NCI-H526 treated with DMSO at 0.1 percent for 48 hours (cell line): ENCODE measurements at places on chromosomes 12 and 14.

DNA sequence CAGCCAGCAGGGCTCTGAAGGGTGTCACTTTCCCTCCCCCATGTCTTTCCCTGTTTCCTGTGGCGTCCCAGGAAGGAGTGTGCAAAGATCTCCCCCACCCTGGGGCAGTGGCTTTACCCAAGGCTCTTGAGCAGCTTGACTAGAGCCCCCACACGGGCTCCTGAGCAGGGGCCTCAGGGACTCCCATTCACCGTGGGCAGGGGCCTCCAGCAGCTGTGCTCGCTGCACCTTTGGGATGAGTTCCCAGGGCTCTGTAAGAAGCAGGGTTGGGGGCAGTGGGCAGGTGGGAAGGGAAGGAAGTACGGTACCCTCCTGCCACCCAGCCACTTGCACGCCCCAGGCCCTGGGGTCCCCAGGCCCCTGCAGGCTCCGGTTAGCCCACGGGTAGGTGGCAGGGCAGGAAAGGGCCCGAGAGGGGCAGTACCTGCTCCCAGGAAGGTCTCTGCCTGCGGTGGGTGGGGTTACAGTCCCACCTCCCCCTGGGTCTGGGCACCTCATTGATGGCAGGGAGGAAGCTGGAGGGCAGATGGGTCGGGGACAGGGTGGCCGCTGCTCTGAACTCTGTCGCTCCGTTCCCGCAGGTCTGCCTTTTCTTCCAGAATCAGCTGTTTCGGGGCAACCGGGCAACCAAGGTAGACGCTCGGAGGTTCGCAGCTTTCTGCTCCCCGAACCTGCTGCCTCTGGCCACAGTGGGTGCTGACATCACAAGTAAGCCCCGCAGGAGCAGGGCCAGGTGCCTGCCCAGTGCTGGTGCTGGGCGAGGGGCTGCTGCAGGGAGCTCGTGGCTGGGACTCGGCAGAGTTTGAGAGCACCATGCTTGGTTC lies 13.0 kb downstream of the ASPG start:
- DNase-seq: no peak

- no peak for DNase-seq
These were observed 33.4 kb upstream of the BHLHE41 start for GRCh38 chr12:26158078-26158764.

DNA sequence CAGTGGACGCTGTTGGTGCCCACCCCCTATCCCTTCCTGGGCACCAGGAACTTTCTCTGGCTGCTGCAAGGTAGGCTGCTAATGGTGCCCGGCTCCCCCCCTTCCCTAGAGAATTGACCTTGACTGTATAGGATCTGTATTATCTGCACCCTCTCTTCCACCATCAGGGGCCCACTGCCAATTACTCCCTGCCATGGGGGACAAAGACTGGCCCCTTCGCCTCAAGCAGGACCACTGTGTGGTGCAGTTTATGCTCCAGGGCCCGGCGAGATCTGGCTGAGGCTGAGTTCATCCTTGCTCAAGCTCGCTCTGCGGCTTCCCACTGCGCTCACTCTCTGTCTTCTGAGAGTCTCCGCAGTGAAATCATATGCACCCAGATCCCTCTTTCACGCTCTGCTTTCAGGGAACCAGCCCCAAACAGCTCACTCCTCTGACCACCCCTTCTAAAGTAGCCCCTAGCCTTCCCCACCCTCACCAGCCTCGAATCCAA lies 95.2 kb downstream of the LGMN start:
- DNase-seq: no peak

DNA sequence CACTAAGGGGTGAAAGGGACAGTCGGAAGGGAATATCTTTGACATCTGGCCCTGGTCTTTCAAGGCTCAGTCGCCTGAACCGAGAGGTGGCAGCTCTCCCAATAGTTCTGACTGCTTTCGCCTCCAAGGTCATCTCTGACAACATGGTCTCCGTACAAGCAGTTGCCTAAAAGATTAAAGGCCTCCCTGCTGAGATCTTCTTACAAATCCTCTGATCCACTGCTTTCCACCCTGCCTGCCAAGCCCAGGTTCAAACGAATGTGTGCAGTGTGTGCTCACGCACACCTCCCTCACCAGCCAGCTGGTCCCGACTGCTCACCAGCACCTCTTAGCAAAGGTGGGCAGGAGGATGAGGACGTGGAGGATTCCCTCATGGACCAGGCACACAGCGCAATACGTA lies 10.4 kb downstream of the B4GALNT3 start:
- DNase-seq: no peak

DNA sequence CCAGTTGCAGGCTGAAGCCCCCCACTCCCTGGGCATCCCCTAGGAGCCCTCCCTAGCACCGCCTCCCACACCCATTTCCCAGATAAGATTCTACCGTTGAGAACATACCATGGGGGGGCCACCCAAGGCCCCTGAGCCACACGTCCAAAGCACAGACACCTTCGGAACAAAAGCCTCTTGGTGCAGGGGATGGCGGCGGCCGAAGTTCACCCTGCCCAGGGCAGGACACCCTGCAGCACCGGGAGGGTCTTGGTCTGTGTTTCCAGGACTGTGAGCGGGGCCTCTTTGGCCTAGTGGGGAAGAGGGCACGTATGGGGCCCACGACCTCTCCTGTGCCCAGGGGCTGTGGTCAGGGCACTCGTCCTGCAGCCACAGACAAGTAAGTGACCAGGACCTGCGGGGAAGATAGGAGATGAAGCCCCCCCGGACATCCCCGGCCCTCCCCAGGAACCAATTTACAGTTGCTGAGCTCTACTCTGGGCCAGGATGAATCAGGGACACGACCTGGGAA lies 154.3 kb upstream of the C14orf180 start:
- DNase-seq: no peak

GRCh38 chr12:91423693-91424050 lies 241.1 kb upstream of the DCN start:
- DNase-seq: no peak

DNA sequence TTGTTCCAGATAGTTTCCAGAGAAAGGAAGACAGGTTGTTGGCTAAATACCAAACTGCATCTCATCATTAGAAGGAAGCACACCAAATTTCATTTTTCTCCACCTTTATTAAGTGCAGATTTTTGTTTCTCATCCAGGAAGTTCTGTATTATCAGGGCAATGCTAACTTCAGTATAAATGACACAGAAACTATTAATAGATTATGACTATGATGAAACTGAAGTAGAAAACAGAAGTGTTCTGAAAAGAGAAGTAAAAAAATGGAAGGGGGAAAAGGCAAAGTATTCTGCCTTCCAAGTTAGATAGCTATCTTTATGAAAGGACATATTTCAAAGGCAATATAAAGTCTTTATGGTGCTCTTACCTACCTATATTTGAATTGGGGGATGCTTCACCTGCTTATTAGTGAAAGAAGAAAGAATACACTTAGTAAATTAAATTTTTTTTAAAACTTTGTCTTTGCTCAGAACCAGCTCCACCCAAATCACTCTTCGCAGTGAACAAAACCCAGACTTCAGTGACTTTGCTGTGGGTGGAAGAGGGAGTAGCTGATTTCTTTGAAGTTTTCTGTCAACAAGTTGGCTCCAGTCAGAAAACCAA lies 223.9 kb downstream of the PTPRO start:
- DNase-seq: no peak

DNA sequence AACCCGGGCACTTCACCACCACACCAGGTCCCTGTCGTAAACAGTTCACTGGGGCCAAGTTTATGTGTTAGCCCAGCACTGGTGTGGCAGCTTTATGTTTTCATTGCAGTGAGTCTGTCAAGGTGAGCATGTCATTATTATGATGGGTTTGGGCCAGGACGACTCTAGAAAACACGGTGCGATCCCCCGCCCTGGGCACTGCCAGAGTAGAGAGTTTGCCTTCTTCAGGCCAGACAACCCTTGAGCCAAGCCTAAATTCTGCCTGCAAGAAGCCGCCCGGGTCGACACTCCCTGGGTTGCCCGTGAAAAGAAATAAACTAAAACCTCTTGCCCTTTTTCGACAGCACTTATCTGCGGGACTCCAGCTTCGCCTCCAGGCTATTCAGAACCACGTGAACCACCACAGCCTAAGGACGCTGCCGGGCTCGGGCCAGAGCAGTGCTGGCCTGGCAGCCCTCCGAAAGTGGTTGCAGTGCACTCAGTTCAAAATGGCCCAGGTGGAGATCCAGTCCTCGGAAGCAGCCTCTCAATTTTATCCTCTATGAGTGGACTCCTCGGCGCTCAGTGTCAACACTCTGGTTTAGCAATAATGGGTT lies 81.8 kb downstream of the PRIMA1 start:
- DNase-seq: no peak

DNA sequence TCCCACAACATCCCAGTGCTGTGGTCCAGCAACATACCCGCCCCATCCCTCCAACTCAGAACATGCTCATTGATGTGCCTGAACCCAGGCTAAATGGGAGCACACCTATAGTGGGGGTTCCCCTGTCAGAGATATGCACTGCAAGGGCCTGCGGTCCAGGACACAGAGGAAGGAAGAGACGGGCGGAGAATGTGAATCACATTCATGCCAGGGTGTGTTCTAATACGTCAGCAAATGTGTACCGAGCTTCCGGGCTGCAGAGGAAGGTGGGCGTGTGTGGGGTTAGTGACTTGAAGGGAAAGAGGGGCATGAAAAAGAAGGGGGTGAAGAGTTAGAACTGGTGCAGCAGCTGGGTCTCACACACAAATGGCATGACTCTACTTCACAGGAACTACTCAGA lies 83.7 kb downstream of the DPF3 start:
- no peak for DNase-seq

DNA sequence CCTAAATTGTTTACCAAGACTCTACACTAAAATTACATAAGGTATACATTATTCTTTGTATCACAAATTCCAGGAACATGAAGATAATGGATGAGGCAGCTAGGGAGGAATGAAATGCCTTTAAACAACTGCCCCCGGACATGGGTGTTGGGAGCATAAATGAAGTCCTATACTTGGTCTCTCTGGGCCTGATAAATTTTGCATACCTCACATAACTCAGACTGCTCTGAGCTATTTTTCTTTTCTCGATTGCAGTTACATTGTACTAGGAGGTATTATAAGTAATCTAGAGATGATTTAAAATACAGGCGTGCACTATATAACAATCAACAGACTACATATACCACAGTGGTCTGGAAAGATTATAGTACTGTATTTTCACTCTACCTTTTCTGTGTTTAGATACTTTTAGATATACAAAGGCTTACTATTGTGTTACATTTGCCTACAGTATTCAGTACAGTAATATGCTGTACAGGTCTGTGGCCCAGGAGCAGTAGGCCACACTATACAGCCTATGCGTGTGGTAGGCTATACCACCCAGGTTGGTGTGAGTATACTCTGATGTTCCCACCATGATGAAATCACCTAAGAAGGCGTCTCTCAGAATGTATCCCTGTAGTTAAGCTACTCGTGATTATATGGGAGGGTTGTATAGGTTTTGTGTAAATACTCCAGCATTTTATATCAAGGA lies 14.3 kb downstream of the FNTB start:
- DNase-seq: no peak

GRCh38 chr12:40063414-40063813 lies 42.5 kb downstream of the SLC2A13 start:
- no peak for DNase-seq
